ENCODE measurements at places on chromosomes 6 and 20.

GRCh38 chr6:107973594-107973993, 15.6 kb upstream of the SEC63 start:
- no peak for DNase-seq

- DNase-seq, result no peak
These were observed 175.0 kb upstream of the PRDM1 start for GRCh38 chr6:105911106-105911629.

- peak; percentile 18 for DNase-seq
These were observed 66.2 kb downstream of the ROS1 start for GRCh38 chr6:117359581-117359980.

- DNase-seq, result peak; percentile 58
These were observed 571 bp downstream of the ITCH start for GRCh38 chr20:34363465-34364222.

DNA sequence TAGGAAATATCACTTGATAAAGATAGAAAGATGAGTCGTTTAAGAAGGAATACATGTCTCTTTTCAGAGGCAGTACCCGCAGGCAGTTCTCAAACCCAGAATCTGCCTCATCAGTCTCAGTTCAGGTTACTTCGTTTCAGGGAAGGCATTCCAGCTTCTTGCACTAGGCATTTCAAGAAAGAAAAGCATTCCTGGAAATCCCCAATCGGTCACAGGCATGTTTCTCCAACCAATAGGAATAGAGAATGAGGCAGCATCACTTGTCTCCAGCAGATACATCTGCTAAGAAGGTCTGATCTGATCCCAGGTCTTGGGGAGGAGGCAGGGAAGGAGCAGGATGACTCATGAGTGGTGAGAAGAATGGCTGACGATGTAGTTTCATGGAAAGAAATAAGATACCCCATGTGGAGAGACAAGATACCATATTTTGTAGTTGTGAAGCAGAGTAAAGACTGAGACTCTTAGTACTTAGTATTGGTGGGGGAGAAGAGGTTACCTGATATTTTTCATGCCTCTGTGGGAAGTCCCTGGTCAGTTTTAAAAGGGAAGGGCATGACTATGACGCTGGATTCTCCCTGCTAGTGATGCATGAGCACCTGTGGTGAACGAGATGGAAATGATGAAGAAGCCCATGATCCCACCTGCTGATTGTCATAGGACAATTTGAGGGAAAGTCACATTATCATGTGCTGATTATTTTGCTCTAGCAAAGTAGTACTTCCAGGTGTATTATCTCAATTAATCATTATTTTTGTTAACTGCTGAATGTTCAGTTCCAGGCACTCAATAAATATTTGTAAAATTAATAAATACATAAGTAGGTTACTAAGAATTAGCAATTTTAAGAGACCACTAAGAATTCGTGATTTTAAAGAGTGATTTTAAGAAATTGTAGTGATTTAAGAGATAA, 20.3 kb upstream of the HLA-DRB1 start:
- DNase-seq, result peak; percentile 94

GRCh38 chr6:37160922-37161778, 8.8 kb upstream of the PIM1 start:
- no peak for DNase-seq

GRCh38 chr20:695165-695866, 19.7 kb upstream of the SCRT2 start:
- DNase-seq, result no peak

DNA sequence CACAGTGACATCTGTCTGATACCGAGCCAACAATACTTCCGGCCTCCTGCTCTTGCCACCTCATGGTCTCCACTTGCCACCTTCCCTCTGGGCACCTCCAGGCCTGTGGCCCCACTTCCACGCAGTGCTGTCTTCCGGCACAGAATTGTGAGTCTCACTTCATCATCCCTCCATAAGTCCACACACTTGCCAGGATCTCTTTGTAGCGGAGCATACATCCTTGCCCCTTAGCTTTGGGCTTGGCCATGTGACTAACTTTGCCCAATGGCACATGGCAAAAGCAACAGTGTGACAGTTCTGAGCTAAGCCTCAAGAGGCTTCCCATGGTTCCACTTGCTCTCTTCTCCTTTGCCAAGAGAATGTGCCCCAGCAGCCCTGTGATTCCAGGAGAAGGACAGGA, 4.5 kb upstream of the C20orf202 start:
- DNase-seq, result no peak

GRCh38 chr6:1395506-1395905, 6.1 kb downstream of the FOXF2 start:
- no peak for DNase-seq

DNA sequence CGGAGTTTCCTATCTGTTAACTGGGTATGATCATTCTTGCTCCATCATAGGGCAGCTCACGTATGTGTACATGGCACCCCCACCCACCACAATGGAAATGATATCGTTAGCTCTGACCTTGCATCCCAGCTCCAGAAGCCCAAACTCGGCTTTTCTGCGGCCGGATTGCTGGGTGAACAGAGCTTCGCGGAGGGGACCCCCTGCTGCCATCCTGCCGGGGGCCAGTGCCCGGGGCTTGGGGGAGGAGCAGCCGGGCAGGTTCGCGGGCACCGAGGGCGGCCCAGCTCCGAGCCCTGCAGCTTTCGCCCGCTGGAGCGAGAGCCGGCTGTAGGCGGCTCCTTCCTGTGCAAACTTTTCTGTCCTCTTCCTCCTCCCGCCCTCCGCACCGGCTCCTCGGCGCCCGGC, 24.9 kb upstream of the FUCA2 start:
- no peak for DNase-seq

DNA sequence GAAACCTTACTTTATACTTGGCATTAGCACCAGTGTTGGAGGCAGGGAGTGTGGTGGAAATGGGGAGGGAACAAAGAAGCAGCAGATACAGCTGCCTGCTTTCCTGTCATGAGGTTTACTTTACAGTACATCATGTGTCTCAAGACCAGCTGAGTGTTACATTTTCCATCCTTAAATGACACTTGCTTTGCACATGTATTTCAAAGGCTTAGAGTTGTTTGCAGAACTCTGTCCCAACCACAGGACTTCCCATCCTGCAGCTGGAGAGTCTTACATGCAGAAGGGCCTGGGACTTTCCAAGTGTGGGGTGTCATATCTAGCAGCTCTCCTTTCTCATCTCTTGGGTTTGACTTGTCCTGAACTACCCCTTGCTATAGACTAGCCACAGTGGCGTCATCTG, 395.9 kb downstream of the DHX35 start:
- no peak for DNase-seq

DNA sequence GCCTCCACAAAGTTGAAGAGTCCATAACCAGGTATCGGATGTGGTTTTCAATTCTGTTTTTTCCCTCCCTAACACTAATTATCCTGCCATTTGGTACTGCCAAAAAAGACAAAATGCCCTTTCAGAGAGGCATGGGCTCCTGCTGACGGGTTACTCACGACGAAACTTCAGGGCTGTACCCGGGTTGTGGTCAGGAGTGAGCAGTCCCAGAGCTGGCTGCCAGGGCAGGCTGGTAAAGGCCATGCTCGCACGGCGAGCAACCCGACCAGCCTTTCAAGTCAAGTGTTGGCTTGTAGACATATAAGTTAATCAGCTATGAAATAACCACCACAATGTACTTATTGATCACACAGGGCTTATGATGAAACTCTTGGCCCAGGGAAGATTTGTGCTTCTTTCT, 152.5 kb downstream of the FOXC1 start:
- no peak for DNase-seq

DNA sequence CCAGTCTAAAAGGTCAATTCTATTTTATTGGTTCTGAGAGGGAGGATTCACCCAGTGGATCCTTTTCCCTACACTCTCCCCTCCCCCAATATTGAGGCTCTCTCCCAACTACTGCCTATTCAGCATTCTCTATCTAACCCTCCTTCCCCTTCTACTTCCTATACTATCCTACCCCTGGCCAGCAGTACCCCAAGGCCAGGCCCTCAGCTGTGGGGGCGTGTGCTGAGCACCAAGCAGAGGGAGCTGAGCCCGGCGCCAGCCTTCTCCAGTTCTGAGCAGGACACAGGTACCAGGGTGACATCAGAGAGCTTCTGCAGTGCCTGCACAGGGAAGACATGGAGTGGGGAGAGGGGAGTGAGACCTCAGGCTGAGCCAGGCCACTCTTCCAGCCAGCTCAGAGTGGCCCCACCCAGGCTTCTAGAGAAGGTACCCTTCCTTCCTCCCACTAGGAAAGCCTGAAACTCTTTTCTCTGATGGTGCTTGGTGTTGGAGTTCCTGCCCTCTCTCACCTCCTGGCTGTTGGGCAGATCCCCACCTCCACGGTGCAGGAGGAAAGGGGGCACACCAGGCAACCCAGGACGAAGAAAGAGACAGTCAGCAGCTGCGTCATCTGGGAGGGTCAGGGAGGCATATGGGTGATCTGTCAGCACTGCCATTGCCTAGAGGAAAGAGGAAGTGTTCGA, 1.9 kb downstream of the DDAH2 start:
- no peak for DNase-seq

DNA sequence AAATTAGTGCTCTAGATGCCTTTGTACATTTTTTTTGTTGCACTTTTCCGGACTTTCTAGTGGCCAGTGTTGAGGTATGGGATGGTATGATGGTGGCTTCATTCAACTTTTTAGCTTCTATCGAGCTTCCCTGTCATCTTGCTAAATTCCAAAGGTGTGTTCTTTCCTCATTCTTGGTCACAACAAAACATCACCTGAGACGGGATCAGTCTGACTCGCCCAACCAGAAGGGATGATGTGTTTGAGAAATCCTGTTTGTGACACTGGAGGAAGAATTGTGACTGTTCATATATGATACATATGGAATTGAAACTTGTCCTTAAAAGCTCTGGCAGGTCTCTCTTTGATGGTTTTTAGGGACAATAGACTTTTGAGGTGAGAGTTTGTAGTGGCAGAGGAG, 33.8 kb downstream of the KCNS1 start:
- DNase-seq, result no peak

DNA sequence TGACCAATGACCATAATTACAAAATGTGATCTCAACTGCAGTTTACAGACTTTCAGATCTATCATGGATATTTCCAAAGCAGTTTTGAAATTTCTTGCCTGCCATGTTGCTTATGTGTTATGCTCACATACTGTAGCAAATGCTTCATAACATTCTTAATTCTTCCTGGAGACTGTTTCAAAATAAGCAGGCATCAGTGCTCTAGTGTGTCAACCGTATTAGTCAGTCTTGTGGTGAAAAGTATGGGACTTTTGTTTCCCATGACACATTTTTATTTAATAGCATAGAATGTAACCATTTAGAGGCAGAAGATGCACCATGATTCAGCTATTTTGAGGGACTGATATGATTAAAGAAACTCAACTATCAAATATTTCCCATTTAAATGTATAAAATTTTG, 1.7 kb downstream of the POPDC3 start:
- peak; percentile 92 for DNase-seq

DNA sequence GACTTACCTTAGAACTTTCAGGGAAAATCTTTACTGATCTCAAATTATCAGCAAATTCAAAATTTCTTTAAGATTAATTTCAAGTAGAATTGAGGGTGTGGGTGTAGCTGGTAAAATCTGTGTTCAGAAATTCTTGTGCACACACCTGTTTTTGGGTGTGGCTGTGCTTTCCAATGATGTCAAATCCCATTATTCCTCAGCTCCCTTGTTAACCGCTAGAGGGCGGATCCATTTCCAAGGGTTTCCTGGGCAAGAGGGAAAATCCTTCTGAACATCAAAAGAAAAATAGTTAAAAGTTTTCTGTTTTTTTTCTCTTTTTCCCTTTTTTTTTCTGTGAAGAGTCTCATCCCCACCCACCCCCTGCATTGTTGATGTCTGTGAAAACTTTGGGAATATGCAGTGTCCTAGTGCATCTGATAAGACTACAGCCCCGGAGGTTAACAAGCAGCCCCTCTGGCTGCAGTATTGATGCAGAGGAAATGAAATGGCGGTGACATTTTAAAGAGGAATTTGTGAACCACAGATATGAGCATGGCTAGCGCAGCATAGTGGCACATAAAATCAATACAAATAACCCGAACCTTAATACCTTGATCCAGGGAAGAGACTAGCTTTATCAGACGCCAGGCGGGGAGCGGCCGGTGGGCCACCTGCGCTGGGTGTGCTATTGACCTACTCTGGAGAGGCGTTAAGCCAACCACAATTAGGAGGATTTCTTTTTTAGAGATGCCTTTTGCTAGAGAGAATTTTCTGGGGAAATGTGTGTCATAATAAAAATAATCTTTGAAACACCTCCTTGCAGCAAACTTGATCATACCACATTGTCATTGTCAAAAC, 130.9 kb downstream of the FOXA2 start:
- DNase-seq, result peak; percentile 4

DNA sequence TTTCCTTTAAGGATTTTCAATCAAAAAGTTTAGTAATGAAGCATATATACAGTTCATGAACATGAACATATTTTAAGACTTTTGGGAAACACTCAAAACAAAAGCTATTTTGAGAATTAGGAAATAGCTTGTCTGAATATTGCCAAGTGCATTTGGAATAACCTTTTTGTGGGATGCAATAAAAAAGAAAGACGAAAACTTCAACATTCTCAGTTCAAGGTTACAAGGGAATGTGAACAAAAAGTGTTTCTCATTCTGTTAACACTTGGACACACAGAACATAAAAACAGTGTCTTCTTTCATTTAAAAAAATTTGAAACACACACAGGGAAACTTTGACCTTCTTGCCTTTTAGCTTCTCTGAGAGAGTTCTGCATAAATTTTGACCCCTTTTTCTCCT, 72.7 kb upstream of the TCF21 start:
- DNase-seq, result no peak

DNA sequence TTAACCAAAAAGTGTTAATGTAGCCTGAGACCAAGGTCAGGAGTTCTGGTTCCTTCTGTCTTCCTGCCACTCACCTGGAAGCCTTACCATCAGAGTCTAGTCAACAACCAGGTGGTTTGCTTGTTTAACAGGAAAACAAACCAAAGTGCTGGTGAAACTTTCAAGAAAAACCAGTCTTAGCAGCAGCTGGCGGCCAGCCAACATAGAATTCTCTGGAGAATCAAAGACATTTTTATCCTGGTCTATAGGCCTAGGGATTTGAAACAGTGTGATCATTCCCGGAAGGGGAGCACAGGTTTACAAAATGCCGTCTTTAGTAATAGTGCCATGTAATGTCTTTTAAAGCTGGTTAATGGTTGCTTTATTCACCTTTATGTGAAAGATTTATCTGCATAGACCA, 146.6 kb upstream of the AKIRIN2 start:
- DNase-seq, result no peak

- DNase-seq, result no peak
These were observed 25.9 kb downstream of the PPARD start for GRCh38 chr6:35368038-35368887.

- DNase-seq, result no peak
These were observed 32.7 kb downstream of the HLA-A start for GRCh38 chr6:29974901-29975560.

GRCh38 chr6:98547634-98548033, 286.7 kb upstream of the POU3F2 start:
- DNase-seq, result no peak

GRCh38 chr20:50533061-50533460, 22.9 kb downstream of the PTPN1 start:
- peak; percentile 68 for DNase-seq

- no peak for DNase-seq
These were observed 38.1 kb downstream of the IRF4 start for GRCh38 chr6:429515-430121.
